Fibroblast of skin of right quadriceps (primary cell): ENCODE measurements at places on chromosomes 16 and 17.

GRCh38 chr16:13453938-13454553, 465.9 kb upstream of the ERCC4 start:
- DNase-seq: peak; percentile 36

GRCh38 chr16:81060576-81061306, 16.3 kb downstream of the C16orf46 start:
- no peak for DNase-seq

DNA sequence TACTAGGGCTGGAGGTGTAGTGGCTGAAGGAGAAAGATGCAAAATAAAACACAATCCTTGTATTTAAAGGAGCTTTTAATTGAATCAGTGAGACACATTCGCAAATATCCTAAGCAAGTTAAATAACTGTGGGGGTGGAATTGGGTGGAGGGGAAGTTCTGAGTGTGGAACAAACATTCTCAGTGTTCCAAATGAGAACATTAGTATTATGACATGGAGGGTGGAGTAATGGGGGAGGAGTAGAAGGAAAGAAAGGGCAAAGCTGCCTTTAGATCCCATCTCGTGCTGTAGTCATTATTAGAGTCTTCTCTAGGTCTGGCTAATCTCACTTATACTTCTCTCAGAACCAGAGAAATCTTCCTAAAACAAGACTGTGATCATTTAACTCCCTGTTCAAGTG, 169.7 kb downstream of the ANKFN1 start:
- no peak for DNase-seq

- peak; percentile 47 for DNase-seq
Observed at GRCh38 chr16:71895679-71896365, 491 bp downstream of the IST1 start.

- DNase-seq: no peak
Observed at GRCh38 chr17:73415782-73416181, 104.0 kb upstream of the CDC42EP4 start.

- no peak for DNase-seq
Observed at GRCh38 chr17:32741381-32741780, 135.5 kb downstream of the MYO1D start.

DNA sequence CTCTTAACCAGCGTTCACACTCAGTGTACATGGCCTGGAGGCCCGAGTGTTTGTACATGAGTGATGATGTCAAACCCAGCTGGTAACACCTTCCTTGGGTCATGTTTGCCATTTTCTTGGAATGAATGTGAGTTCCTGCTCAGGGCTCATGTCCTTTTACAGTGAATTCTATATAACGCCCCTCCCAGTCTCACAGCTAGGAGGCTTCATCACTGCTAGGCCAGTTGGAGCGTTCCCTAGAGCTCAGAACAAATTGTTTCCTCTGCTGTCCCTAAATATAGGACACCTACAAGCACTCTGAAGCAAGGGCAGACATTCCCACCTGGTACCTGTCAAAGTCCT, 5.5 kb downstream of the TIMM22 start:
- DNase-seq: no peak

DNA sequence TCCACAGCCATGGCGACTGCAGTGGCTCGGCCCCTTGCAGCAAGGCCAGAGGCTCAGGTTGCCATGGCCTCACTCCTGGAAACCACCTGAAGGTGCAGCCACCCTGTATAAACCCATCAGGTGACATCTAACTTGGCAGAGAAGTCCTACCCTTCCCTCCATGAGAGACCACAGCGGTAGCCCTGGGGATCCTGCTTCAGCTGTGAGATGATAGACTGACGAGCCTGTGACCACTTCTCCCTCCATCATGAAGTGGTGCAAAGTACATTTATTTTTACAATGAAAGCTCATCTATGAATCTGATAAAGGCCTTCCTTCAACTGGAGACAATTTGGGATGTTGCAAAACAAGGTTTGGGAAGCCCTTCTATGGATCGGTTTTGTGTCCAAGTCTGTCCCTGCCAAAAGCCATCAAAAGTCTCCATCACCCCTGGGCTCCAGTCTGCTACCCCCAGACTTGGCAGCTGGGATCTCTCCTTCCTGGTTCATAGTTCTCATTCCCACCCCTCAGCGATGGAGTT, 1.8 kb downstream of the ZACN start:
- no peak for DNase-seq

GRCh38 chr17:48751733-48752398, 23.3 kb upstream of the HOXB13 start:
- no peak for DNase-seq

DNA sequence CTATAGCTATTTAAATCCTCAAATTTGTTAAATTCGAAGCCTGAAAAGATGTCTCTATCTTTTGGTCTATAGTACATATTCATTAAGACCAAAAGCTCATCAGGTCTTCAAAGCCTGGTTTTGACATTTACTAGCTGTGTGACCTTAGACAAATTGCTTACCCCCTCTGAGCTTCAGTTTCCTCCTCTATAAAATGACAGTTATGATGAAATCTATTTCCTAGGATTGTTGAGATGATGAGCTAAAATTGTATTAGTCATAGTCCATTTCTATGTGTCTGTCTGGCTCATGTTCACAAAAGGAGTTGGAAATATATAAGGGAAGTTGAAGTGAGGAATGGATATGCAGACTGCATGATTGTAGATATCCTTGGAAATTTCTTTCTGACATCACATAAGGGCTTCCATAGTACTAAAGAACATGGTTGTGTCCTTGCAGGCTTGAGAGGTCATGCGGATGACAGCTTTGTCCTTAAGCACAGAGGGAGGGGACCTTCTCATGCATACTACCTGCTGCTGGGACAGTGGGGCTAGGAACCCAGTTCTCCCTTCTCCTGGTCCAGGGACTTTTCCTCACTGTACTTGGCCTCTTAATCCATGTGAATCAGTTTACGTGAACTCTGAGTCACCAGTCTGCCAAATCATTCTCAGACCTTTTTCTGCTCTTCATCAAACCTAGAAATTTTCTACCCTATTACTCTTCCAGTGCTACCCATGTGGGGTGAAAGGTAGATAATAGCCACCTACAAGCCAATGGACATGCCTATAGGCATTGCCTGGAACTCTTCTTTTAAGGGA, 487.5 kb upstream of the SALL1 start:
- DNase-seq: no peak

DNA sequence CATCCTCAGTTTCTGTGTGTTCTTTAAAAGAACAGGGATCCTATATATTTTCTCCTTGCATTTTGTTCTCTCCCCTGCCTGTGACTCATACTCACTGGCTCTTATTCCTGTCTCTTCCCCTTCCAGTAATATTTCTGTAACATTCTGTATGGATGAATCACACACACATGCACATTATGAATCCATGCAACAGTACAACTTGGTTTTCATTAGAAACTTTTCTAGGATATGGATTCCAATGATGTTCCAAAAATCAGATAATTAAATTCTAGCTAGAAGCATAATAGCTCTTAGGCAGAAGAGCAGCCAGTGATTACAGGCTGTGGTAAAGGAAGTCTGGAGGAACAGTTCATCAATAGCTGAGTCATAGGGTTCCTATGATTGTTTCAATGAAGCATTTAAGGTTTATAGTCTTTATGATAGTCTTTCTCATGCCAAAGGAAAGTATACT, 119.6 kb upstream of the PMFBP1 start:
- DNase-seq: peak; percentile 99

DNA sequence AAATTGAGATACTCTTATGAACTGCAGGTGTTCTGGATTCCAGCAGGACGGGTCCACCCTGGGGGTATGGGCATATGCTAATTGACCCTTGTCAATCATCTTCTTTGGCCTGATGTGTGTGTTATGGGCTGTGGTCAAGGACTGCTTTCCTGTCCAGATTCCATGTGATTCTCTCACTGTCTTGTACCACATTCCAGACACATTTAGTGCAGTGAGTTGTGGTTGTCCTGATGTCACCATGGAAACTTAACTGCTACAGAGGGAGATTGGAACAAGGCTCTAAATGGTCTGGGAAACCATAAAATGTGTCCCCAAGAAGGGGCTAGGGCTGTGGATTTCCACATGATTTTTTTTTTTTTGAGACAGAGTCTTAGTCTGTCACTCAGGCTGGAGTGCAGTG, 367.4 kb downstream of the UTP18 start:
- no peak for DNase-seq

DNA sequence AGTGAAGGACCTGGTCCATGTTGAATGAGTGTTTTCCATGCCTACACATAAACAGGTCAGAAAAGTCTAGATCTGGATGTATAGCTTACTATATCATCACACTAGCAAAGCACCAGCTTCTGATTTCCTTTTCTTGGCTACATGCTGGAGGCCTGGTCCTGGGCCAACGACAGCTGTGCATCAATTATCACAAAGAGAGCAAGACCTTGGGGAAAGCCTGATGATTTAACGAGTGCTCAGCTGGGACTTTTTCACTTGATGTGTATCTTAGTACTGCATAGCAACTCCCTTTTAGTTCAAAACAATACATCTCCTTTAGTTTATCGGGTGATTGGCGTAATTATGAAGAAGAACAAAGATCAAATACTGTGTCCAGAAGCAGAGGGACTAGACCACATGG, 358.2 kb downstream of the KIF2B start:
- no peak for DNase-seq

GRCh38 chr17:68763562-68763961, 162.4 kb upstream of the FAM20A start:
- DNase-seq: no peak

DNA sequence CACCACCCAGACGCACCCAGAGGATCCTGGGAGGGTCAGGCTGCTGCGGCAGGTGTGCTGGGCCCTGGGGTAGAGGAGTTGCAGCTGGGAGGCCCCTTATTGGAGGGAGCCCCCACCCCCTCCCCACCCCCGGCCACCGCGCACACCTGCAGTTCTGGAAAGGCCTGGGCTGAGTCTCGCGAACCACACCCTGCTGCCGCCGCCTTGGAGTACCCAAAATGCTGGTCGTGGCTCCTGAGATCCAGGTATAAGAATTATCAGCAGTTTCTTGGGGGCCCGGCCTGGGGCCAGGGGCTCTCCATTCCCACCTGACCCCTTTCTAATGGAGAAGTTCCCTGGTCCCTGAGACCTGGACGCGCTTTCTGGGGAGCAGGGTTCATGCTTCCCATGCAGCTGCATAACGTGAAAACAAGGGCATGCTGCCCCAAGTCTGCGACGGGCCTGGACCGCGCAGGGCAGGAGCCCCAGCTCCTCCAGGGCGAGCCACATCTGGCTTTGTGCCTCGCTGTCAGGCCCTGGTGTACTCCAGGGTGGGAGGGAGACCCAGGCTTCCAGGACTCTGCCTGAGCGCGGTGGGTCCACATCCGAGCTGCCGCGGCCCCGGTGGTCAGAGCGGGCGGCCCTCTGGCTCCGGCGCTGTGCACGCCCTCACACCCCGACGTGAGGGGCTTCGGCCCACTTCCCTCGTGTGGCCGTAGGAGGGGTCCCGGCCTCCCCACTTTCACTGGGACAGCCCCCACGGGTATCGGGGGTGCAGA, 7.3 kb upstream of the SNAI3 start:
- no peak for DNase-seq

GRCh38 chr16:68088130-68088972, 3.2 kb downstream of the NFATC3 start:
- no peak for DNase-seq

- DNase-seq: no peak
Observed at GRCh38 chr16:57937861-57938260, 33.1 kb downstream of the CNGB1 start.

DNA sequence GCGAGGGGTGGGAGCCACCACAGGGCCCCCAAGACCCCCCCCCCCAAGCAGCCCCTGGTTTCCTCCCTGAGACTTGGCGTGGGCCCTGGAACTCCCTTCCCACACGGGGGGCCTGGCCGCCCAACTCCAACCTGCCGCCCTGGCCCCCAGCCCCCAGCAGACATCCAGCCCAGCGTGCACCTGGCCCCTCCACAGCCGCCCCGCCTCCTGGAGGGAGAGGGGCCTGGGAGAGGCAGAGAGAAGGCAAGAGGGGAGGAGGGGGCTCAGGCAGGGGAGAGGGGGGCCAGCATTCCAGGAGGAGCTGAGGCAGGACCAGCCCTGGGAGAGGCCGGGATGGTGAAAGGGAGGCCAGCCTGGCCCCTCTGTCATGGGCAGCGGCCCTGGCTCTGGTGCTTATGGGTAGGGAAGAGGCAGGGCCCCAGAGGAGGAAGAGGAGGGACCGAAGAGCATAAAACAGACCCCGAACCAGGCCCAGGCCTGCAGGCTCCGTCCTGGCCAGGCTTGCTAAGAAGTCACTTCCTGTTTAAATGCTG, 16.7 kb downstream of the IL34 start:
- no peak for DNase-seq

DNA sequence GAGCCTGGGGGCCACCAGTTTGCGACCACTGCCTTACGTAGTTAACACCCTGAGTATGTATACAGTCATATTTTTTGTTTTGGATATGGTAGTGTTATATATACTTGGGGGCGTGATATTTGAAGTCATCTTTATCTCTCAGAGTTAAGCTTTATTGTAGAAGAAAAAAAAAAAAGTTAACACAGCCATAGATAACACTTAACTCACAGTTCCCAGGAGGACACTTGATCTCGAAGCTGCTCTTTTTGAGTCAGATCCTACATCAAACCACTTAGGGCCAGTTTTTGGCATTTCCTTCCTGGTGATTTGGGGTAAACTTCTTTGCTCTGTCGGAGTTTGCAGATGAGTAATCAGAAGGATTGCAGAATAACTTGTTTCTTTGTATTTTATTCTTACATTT, 5.8 kb downstream of the ITPRIPL2 start:
- DNase-seq: peak; percentile 85

DNA sequence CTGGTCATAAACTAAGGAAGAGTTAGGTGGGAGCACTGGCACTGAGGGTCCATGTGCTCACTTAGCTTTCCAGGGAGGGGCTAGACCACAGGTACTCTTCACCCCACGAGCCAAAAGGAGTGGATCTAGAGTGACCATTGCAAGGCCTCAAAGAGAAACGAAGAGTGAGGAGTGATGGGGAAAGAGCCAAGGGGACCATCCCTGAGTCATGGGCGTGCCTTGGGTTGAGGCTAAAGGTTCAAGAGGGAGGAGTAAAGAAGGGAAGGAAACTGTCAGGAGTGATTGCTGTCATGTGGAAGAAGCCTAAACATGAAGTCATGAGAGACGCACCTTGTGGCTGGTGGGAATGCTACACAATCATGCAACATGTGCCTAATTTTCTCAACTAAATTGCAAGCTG, 141.0 kb downstream of the CDH13 start:
- no peak for DNase-seq

DNA sequence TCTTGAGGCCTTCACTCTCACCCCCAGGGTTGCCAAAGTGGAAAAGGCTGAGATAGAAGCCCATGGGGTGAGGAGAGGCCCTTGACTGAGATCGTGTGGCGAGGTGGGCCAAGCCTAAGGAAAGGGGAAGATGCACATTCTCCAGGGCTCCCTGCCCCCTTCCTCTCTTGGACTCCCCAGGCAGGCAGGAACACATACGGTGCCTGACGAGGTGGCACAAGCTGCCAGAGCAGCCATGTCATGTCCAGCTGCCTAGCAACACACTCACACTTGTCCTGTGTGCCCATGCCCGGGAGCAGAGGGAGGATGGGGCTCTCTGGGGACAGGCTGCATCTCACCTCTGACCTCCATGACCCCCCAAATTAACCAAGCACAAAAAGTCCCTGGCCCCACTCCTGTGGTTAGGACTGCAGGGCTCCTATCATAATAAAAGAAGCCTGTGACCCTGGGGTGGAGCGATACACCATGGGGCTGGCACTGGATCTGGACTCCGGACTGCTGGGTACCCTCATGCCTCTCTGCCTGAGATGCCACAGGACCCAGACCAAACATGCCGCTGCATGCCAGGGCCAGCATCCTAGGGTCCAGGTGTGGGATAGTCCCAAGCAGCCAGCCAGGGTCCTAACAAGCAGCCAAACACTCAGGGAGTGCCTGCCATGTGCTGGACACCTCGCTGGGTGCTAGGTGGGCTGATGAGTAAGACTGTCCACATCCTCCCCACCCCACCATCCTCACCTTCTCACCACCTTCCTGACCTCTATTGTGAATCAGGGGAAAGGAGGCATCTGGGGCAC, 2.6 kb downstream of the GIT1 start:
- DNase-seq: no peak
